ENCODE measurements at places on chromosomes 16 and 17.

DNA sequence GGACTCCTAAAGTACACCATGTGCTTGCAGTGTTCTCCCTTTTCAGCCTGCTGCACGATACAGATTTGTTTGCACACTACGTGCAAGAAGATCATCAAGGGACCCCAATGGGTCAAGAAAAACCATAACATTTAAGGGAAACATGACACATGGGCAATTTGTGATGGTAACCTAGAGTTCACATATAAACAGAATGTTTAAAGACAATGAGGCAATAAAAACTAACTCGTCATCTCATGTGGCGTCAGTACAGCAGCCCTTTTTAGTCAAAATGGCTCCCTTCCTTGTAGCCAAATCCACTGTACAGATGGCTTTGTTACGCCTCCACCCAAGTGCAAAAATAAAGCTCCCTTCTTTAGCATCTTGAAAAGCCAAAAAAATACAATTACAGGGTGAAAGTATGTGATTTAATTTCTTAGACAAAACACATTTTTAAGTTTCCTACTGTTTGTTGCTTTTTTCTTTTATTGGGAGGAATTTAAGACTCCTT is 173.7 kb downstream of the CDK5R1 start:
- no peak for DNase-seq

DNA sequence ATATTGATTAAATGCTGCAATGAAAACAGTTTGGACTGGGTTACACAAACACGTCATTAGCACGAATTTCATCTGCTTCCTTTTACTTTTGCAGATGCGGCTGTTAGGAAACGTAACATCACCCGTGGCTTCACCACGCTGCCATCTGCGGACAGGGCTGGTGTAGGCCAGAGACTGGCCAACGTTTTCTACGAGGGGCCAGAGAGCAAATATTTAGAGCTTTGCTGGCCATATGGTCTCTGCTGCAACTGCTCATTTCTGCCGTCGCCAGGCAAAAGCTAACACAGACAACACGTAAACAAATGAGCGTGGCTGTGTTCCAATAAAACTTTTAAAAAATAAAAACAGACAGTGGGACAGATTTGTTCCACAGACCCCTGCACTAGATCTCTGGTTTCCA is 96.6 kb downstream of the ENGASE start:
- DNase-seq, result no peak

DNA sequence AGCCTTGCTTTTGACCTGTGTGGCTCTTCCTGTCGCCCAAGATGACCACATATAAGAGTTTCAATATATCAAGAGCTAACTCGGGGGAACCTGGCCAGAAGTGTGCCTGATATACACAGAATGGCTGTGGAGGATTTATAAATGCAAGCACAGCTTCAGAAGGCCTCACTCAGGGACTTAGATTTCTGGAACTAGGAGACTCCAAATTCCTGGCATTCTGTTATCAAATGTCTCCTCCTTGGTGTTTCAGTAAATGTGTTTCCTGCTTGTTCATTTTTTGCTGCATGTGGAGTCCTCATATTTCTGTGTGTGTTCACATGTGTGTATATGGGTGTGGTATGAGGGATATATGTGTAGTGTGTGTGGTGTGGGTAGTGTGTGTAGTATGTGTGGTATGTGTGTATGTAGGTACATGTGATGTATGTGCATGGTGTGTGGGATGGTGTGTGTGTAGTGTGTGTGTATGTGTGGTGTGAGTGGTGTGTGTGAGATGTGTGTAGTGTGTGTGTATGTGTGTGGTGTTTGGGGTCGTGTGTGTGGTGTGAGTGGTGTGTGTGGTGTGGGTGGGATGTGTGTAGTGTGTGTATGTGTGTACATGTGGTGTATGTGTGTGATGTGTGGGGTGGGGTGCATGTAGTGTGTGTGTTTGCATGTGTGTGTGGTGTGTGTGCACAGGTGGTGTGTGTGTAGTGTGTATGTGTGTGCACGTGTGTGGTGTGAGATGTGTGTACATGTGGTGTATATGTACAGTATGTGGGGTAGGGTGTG is 981 bp upstream of the CD300H start:
- no peak for DNase-seq

DNA sequence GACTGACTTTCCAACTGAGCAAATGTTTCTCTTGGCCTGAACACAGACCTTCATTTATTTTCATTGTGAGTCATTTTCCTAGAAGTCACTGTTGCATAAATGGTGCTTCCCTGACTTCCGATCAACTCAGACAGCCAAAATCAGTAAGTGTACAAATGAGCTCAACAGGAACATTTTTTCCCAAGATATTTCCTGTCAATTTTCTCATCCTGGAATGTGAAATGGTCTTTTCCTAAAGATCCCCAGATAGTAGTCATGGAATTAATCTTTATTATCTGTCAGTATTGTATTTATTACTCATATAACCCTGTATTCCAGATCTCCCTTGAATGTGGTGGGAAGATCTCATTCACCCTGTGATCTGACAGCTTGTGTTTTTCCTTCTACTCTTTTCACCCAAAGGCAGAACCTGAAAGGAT is 360.3 kb upstream of the KIF2B start:
- no peak for DNase-seq
